ENCODE measurements at places on chromosomes 2 and 18. TPM values are rescaled to one million over a fixed set of nuclear protein-coding genes. Genes with fewer than 3 reads are reported as not detected.

RASGRP3 gene
- 46.3 TPM for polyA plus RNA-seq

ATP6V1B1 gene
- not detected for polyA plus RNA-seq

MSTN gene
- polyA plus RNA-seq: 0.21 TPM

MAPK4 gene
- 45.4 TPM for polyA plus RNA-seq

FASTKD2 gene
- polyA plus RNA-seq: 40.8 TPM
